NCI-H446 (cell line): ENCODE measurements at places on chromosomes 13 and 19.

GRCh38 chr19:16654140-16654539 lies 5.8 kb downstream of the SMIM7 start:
- DNase-seq, result no peak

- no peak for DNase-seq
Observed at GRCh38 chr19:1362387-1363257, 21.1 kb upstream of the NDUFS7 start.

- DNase-seq, result no peak
Observed at GRCh38 chr13:55160867-55161266, 1979.9 kb upstream of the PRR20A start.

- DNase-seq, result no peak
Observed at GRCh38 chr13:36332986-36333385, 13.2 kb downstream of the SPART start.

DNA sequence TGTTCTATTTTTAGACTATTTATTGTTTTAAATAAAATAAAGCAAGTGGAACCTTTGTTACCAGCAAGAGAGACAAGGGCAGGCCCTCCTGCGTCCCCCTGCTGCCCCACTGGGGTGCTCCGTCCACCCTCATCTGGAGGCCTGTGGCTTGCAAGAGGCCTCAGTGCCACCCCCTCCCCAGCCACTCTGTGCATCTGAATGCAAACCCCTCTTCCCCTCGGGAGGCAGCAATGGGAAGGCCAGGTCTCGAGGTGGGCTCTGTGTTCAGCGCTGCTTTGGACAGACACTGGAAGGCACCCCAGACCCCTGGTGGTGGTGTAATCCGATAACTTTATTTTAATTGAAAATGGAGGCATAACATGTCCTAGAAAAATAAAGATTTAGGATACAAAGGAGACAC lies 4.6 kb downstream of the SIX5 start:
- DNase-seq, result no peak

DNA sequence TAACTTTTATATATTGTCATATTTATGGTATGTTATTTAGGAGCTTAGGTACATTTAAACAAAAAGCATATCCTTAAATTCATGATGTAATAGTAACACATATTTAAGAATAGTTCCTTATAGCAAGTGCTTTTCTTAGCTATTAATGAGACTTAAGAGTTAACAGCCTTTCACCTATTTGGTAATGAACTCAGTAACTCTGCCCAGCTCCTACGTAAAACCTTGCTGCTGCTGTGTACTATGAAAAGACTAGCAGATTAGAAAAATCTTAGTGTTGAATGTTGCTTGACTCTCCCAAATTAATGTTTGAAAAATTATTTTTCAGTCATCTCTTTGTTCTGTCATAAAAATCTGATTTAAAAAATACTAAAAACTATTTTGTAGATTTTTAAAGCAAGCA lies 6.9 kb downstream of the GPR180 start:
- DNase-seq, result no peak

- DNase-seq, result no peak
Observed at GRCh38 chr19:32203161-32203560, 142.2 kb upstream of the ZNF507 start.

GRCh38 chr13:38405216-38405615 lies 55.6 kb downstream of the UFM1 start:
- DNase-seq, result no peak

DNA sequence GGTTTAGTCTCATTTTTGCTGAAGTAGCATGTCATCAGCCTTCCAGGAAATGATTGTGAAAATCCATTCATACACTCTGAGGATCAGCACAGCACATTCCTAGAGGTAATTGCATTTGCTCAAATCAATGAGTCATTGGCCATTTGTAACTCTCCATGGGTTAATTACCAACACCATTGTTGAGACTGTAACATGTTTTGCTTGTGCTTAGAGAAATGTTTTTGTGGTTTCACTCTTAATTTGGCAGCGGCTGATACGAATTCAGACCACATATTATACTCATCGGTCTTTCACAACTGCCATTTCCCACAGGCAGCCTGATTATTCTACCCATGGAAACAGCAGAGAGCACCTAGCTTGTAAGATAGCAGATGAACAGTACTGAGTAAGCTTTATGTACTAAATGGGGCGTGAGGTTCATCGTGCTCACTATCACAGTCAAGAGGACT lies 110.3 kb downstream of the NHLRC3 start:
- no peak for DNase-seq
